Hepatocyte (in vitro differentiated cells): ENCODE measurements at places on chromosomes 1 and 21.
A peak's percentile ranks its signal among the peaks of the same experiment; 100 is the strongest.

GRCh38 chr21:34705011-34705410, 36.2 kb downstream of the CLIC6 start:
- DNase-seq, result no peak

DNA sequence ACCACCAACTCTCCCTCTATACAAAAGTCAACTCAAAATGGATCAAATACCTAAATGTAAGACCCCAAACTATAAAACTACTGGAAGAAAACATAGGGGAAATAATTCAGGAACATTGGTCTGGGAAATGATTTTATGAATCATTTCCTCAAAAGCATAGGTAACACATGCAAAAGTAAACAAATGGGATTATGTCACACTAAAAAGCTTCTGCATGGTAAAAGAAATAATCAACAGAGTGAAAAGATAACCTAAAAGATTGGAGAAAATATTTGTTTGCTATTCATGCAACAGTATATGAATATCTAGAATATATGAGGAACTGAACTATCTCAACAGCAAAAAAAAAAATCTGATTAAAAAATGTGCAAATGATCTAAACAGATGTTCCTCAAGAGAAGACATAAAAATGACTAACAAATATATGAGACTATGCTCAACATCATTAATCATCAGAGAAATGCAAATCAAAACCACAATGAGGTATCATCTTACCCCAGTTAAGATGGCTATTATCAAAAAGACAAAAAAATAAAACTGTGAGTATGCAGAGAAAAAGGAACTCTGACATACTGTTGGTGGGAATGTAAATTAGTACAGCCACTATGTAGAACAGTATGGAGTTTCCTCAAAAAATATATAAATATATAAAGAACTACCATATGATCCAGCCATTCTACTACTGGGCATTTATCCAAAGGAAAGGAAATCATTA, 47.8 kb downstream of the VCAM1 start:
- DNase-seq, result no peak

GRCh38 chr21:41819856-41820281, 53.0 kb upstream of the RIPK4 start:
- no peak for DNase-seq

GRCh38 chr1:64572222-64572900, 102.4 kb downstream of the CACHD1 start:
- no peak for DNase-seq

- no peak for DNase-seq
Measured at GRCh38 chr1:174872615-174873058, 127.1 kb upstream of the CACYBP start.

DNA sequence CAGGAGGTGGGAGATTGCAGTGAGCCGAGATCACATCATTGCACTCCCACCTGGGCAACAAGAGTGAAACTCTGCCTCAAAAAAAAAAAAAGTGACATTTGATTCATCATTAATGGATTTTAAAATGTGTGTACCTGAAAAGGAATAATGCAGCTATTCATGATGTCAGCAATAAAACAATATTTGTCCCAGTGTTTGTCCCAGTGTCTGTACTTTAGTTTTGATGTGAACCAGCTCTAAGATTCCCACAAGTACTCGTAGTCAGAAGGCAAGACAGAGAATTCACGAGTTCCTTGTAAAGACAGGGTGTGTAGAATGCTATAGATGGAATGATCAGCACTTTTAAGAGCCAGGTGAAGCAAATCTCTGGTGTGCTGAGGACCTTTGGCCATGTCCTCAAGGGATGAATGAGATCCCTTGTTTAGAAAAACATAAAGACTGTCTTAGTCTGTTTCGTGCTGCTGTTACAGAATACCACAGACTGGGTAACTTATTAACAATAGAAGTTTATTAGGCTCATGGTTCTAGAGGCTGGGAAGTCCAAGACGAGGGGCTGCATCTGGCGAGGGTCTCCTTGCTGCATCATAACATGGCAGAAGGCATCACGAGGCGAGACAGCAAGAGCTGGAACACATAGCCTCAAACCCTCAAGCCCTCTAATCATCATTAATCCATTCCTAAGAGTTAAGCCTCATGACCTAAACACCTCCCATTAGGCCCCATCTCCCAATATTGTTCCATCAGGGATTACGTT, 12.0 kb upstream of the TMPRSS2 start:
- DNase-seq, result no peak

GRCh38 chr1:43225168-43225567, 44.6 kb upstream of the TMEM125 start:
- DNase-seq, result no peak

DNA sequence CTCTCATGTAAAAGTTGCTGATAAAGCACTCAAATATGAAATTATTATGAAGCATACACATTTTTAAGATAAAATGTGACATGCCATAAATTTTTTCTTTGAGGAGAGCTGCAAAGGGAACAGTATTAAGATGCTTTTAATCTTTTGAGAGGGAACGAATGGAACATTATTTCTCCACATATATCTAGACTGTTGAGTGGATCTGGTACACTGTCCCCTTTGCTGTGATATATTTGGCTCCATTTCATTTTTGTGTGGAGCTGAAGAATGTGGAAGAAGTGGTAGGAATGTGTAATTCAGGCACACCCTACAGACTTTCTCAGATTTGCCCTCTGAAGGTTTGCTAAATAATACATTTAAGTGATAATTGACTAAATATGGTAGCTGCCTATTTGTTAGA, 31.7 kb downstream of the PGM1 start:
- DNase-seq, result no peak

DNA sequence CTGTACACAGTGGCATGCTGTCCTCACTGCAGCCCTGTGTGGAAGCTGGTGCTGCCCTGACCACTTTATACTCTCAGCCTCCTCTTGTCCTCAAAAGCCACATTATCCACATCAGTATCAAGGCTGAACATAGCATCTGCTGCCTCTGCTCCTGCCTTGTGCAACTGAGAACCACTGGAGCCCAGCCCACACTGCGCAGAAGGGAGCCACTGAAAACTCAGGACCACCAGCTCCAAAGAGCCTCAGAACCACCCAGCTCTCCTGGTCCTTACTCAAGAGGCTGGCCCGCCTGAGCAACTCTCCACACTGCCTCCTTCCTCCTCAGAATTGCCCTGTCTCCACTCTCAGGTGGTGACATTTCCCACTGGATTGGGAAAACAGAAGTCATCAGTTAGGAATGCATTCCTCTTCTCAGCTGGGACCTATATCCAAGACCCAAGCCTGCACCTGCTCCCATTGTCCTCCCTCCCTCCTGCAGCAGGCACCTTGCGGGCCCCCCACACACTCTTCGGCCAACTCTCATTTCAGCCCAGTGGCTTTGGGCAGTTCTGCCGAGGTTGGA, 7.0 kb upstream of the KISS1 start:
- no peak for DNase-seq

- DNase-seq, result no peak
Measured at GRCh38 chr1:205376739-205377138, 20.0 kb upstream of the KLHDC8A start.

- DNase-seq, result no peak
Measured at GRCh38 chr1:151847867-151848596, 5.5 kb downstream of the THEM5 start.

- DNase-seq, result peak; percentile 14
Measured at GRCh38 chr1:165857046-165857801, 29.8 kb downstream of the UCK2 start.

- peak; percentile 41 for DNase-seq
Measured at GRCh38 chr1:157399984-157400382, 152.3 kb downstream of the FCRL5 start.

GRCh38 chr1:38962113-38962512, 20.5 kb upstream of the RHBDL2 start:
- DNase-seq, result no peak

- DNase-seq, result no peak
Measured at GRCh38 chr1:182783068-182783467, 6.5 kb upstream of the NPL start.

DNA sequence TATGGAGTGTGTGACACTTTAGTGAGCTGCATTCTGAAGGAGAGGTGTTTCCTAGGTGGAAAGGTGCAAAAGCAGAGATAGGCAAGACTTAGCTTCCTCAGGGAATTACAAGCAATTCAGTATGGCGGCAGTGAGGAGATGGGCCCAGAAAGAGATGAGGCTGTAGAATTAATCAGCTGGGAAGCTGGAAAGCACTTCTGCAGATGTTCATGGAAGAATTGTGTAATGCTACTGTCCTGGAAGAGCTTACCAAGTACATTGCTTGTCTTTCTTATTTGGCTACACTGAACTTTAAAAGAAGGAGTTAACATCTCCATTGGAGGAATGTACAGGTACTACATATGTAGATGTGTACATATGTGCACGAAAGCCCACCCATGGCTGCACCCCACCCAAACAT, 103.7 kb upstream of the DPT start:
- no peak for DNase-seq

DNA sequence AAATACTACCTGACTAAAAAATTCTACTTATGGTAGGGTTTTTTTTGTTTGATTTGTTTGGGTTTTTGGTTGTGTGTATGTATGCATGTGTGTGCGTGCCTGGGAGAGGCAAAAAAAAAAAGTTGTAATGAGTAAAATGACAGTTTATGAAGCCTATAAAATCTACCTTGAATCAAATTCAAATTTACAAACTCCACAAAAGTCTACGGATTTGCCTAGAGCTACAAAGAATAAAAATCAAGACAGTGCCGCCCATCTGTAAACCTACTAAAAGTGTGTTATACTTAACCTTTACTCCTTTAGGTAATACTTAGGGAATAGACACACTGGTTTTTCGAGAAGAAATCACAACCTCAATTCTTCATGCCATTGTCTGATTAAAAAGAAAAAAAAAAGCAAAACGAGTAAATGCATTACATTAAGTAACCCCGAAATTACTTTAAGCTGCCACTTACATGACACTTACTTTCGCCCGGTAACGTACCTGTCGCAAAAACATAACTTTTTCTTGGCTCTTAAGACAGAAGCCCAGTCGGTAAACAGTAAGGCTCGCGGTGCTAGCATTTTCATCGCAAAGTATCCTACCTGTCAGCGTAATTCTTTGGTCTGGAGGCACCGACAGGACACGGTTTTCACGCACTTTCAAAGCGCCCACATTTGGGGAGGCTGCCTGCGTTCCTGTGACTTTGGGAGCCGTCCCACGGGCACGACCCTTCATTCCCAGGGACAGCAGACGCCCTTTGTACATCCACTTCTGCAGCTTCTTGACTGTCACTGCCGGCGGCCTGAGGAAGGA, 951 bp downstream of the SYDE2 start:
- no peak for DNase-seq

GRCh38 chr1:216750031-216750627, 26.9 kb upstream of the ESRRG start:
- DNase-seq, result peak; percentile 78

DNA sequence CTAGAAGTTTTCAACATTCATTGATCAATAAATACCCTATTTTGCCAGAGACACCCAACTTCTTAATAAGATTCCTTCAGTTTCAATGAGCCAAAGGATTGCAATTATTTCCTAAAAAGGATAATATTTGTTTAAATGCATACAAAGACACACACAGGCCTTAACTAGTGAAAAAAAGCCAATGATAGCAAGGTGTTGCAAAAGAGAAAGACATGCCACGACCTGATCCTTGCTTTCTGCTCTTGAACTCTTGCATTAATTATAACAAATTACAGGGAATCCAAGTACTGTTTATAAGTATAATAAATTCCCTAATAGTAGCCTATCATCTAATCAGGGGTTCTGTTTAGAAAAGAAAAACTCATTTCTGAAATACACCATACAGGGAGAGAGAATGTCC, 131.1 kb downstream of the PTPN14 start:
- no peak for DNase-seq

DNA sequence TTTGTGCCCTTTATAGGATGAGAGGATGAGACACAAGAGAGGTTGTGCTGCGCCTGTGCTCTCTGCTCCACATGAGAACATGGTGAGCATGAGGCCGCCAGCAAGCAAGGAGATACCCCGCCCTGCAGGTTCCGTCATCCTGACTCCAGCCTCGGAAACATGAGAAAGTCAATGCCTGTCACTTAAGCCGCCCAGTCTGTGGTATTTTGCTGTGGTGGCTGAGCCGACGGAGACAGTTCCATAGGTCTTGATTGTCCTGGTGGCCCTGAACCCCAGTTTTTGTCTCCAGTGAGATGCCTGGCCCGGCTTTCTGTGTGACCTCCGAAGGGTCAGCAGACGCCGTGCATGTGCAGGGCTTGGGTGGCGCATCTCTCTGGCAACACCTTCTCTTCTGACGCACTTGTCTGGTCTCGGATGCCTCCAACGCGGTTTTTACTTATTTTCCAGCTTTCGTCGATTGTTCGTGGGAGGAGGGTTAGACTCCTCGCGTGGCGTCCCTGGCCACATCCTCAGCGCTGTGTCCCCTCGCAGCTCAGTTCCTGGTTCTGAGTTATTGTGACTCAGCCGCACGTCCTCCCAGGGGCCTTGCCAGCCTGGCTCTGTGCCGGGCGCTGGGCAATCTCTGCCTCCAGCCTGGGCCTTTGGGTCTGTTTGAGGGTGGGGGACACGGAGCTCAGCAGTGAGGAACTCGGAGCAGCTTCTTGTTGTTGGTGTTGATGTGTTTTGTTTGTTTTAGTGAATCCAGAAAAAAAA, 70.0 kb downstream of the FAAP20 start:
- no peak for DNase-seq

DNA sequence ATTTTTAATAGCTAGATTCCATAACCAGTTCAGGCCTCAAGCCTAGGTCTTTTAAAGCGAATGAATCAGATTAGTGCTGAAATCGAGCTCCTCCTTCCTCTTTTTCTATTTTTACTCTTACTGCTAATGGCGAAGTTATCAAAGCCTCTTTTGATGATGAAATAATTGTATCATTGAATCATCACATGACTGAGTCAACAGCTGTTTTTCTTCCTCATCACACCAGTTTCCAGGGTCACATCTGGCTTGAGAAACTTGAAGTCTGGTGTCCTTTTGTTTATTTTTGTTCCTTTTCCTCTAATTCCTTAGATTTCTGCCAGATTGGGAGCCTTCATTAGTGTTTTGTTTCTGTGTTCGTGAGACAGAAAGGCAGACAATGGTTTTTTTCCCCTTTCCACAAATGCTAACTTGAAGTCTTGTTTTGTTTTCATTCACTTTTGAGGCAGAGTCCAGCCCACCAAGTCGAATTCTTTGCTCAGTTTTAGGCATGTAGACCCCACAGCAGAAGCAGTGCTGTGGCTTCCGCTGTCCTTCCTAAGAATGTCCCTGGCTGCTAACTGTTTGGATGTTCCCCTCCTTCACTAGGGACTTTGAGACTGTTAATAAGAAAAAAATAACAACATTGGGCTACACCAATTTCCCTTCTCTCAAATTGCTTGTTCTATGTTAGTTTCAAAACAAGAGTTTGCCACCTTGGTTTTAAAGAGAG, 51.9 kb upstream of the FMOD start:
- DNase-seq, result no peak
